ENCODE measurements at places on chromosomes 5 and 9.
A peak's percentile ranks its signal among the peaks of the same experiment; 100 is the strongest.

- DNase-seq, result no peak
Measured at GRCh38 chr5:79547982-79548381, 34.0 kb upstream of the HOMER1 start.

- peak; percentile 34 for DNase-seq
Measured at GRCh38 chr9:88593537-88594185, 58.7 kb downstream of the NXNL2 start.

DNA sequence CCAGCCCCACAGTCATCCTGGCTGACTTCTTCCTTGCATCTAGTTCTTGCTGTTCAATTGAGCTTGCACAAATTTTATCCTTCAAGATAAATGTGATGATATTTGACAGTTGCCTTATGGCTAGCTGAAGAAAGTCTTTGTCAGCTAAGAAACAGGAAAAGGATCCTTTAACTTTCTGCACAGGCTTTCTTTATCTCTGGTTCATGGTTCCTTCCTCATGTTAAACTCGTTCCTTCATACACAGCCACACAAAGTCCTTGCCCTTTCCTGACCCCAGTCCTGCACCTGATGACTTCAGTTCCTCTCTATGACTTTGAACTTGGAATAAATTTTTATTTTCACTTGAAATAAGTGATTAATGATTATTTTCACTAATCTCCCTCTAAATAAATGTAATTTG lies 132.5 kb upstream of the PRSS3 start:
- no peak for DNase-seq

- DNase-seq, result no peak
Measured at GRCh38 chr5:68533571-68534084, 318.1 kb downstream of the PIK3R1 start.

- DNase-seq, result no peak
Measured at GRCh38 chr5:159415301-159415937, 85.1 kb upstream of the IL12B start.

- no peak for DNase-seq
Measured at GRCh38 chr5:158414333-158414762, 555.4 kb upstream of the CLINT1 start.

GRCh38 chr5:168875832-168876231 lies 296.7 kb upstream of the PANK3 start:
- no peak for DNase-seq

DNA sequence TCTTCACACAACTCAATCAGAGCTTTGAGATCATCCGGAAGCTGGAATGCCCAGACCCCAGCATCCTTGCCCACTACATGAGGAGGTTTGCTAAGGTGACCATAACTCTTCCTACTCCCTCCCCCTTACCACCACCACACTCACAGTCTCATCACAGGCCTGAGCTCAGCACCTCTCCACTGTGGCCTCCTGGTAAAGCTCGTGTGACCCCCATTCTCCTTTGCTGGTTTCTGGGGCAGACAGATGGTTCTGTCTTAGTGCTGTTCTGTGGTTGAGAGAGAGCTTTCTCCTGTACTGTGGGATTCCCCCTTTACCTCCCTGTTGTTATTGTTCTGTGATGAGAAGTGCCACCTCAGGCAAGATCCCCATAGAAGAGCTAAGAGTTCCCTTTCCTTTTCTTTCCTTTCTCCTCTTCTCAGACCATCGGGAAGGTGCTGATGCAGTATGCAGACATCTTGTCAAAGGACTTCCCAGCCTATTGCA lies 92.7 kb upstream of the RUSC2 start:
- DNase-seq, result no peak

DNA sequence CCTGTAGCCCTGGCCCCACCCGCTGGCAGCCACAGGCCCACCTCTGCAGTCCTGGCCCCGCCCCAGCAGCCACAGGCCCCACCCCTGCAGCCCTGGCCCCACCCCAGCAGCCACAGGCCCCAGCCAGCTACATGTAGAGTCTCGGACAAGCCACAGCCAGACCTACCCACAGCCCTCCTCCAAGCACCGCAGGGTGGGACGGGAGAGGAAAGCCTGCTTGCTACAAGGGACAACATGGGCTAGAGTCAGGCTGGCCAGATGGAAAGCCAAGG lies 49.5 kb upstream of the SARDH start:
- DNase-seq, result no peak

GRCh38 chr5:93430673-93431199 lies 150.3 kb downstream of the NR2F1-AS1 start:
- DNase-seq, result no peak

- DNase-seq, result no peak
Measured at GRCh38 chr5:96909003-96909402, 26.9 kb upstream of the LNPEP start.

DNA sequence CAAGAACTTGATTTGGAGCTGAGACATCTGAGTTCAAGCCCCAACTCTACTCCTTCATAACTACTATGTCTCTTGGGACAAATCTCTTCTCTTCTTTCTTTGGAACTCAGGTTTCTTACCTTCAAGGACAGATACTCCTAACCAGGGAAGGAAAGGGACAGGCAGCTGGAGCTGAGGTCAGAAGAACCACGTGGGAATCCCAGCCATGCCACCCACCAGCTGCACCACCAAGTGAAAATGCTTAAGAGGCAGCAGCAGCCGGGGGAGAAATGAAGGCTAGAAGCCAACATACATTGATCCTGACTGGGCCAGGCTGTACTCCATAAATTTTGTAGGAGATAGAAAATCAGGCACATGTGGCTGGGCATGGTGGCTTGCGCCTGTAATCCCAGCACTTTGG lies 9.6 kb upstream of the OR5C1 start:
- DNase-seq, result no peak

DNA sequence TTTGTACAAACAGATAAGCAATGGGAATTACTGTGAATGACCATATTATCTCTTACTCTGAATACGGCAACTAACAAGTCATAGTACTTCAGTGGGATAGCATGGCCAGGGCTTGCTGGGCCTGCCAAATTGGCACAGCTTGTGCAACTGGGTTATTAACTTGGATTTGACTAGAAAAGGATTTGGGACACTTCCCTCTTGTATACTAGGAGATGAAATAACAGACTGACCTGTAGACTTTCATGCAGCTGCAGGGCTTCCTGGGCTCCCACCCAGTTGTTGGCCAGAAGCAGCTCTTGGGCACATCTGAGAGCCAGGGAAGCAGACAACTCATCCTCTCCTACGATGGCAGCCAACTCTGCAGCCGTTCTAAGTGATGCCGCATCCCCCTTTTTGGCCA lies 39.8 kb downstream of the CNOT8 start:
- no peak for DNase-seq

GRCh38 chr5:93072831-93073459 lies 508.1 kb downstream of the NR2F1-AS1 start:
- DNase-seq, result no peak

GRCh38 chr5:178198706-178199105 lies 5.6 kb upstream of the HNRNPAB start:
- no peak for DNase-seq

DNA sequence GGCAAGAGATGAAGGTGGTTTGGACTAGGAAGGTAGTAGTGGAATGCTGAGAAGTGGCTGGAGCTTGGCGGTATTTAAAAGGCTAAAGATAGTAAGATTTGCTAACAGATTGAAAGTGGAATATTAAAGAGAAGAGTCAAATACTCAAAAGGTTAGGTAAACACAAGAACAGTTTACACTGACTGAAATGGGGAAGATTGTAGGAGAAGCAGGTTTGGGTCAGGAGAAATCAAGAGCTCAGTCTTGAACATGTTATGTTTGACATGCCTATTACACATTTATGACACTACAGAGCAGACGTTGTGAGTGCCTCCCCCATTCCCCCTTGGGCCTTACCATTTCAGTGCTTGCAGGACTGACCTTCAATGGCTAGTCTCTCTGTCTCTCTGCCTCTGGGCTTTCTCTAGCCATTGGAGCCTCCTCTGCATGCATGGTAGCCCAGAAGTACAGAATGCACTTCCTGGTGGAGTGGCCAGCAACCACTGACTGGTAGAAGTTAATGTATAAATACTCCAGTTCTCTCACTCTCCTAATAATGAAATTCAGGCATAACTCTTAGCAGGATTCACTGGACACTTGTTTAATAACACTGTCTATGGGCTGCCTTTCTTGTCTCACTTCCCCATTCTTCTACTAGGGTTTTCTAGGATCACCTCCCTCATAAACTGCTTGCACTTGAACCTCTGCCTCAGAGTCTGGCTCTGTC lies 56.8 kb downstream of the HMGCS1 start:
- DNase-seq, result no peak

GRCh38 chr5:82359272-82359671 lies 81.1 kb upstream of the RPS23 start:
- DNase-seq, result no peak

- no peak for DNase-seq
Measured at GRCh38 chr9:37995961-37996818, 72.8 kb downstream of the SHB start.

DNA sequence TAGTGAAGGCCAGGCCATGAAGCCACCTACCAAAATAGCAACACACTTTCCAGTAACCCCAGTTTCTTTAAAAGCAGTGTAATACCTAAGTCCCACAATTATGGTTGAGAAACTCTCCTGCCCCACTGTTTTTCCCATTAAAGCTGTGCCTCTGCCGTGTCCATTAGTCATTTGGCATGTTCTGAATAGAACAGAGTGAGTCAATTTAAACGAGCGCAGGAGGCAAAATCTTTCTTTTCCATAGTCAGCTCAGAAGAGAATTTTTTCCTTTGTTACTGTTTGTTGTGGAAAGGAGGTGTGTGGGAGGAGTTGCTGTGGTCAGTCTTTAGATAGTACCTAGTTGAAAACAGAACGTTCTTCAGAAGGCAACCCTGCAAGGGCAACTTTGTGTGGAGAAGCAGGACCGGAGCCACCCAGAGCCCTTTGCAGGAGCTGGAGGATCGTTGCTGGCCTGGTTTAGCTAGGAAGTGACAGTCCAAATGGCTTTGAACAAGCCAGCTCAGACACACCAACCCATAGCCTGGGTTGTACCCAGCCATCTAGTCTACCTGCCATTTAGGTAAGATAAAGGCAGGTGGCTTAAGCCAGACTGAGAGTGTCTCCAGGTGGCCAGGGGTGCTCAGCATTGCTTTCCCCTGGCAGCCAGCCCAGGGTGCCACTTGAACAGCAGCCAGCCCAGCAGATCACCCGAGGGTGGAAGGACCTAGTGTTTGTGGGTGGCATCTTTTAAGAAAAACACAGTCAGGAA lies 30.4 kb downstream of the GADD45G start:
- no peak for DNase-seq

GRCh38 chr9:83449166-83449565 lies 89.0 kb downstream of the FRMD3 start:
- DNase-seq, result no peak

- DNase-seq, result no peak
Measured at GRCh38 chr5:53067641-53068040, 41.9 kb downstream of the MOCS2 start.

Measured in putamen (tissue), 1 donor.